ENCODE measurements at places on chromosomes 5 and 9.

GRCh38 chr9:4662989-4663792, 1.1 kb downstream of the PLPP6 start:
- no peak for DNase-seq

DNA sequence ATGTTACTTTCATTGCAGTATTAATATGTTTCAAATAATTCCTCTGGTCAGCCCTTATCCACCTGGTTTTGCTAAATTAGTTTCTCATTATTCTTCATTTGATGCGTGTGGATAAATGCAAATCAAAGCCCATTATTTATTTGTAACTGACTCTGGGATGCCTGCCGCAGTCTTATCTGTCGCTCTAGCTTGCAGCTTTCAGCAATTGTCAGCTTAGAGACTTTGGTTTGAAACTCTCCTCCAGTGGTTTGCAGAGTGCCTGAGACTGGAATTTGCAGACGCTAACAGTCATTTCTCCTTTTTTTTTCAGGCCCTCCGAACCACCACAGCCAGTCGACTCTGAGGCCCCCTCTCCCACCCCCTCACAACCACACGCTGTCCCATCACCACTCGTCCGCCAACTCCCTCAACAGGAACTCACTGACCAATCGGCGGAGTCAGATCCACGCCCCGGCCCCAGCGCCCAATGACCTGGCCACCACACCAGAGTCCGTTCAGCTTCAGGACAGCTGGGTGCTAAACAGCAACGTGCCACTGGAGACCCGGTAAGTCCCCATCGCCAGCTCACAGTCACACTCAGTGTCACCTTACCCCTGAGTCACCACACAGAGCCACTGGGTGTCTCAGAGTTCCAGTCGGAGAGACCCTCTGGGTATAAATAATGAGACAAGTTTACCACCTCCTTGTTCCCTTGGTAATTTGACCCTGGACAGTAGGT, 339.0 kb upstream of the WWC1 start:
- DNase-seq, result no peak

GRCh38 chr5:15082096-15082495, 210.5 kb upstream of the ANKH start:
- no peak for DNase-seq

GRCh38 chr5:20972419-20972925, 984.5 kb upstream of the CDH18 start:
- no peak for DNase-seq

DNA sequence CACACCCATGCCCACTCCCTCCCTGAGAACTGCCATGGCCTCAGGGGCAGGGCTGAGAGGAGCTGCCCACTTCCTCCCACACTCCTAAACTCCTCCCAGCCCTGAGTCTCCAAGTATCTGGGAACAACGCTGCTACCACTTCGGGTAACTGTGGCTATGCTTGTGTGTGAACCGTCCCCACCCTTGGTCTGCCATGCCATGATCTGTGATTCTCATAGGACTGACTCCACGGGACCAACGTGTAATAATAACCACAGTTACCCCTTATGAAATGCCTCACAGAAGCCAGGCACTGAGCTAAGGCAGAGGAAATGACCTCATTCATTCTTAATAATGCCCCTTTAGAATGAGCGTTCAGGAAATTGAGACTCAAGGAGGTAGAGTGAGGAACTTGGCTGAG, 103.9 kb upstream of the SMIM23 start:
- DNase-seq, result no peak

GRCh38 chr9:85523202-85523601, 218.6 kb downstream of the AGTPBP1 start:
- peak; percentile 65 for DNase-seq

GRCh38 chr9:86469476-86470250, 115.5 kb upstream of the TUT7 start:
- no peak for DNase-seq

Measured in caudate nucleus (tissue), 63 donors.